ENCODE measurements at places on chromosomes 11 and 22.

DNA sequence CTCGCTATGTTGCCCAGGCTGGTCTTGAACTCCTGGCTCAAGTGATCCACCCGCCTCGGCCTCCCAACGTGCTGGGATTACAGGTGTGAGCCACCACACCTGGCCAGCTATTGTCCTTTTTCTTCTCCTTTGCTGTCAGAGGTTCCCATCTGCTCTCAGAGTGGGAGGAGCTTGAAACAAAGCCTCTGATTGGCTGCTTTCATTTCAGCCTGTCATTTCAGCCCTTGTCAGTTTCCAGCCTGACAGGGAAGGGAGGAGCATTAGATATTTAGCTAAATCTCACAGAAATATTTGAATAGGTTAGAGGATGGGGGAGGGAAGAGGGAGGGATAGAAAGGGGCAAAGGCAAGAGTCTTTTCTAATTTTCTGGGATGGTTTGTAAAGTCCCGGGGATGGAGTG, 8.7 kb downstream of the SLC22A6 start:
- DNase-seq = no peak

- DNase-seq = no peak
These were observed 56.2 kb upstream of the CRYBB3 start for GRCh38 chr22:25143156-25144076.

DNA sequence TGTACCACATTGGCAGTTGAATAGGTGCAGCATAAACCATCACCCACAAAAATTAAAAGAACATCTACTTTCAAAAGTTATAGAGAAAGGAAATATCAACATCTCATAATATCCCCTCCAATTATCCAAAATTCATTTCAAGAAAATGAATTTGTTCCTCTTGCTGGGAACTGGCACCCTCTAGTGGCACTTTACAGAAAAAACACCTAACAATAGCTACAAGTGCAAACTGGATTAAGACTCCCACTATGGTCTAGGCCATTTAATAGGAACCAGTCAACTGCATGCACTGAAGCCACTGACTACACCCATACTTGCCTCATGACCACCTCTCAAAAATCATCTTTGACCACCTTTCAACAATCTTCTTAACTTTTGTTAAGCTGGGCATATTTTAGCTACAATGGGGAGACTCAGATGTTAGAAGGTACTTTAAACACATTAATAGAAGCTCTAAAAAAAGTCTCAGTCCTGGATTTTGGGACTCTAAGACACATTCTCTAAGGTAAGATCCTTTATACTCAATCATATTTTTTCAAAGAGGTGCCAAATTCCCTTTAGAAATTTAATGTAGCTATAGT, 17.3 kb downstream of the TRAF6 start:
- no peak for DNase-seq

- DNase-seq = no peak
These were observed 45.4 kb downstream of the GRAMD1B start for GRCh38 chr11:123475469-123475868.

- no peak for DNase-seq
These were observed 106.6 kb downstream of the PRR5L start for GRCh38 chr11:36402568-36403170.

All from T-helper 2 cell (primary cell).